ENCODE measurements at places on chromosomes 11 and 22. TPM values are rescaled to one million over a fixed set of nuclear protein-coding genes. Genes with fewer than 3 reads are reported as not detected.

DNA sequence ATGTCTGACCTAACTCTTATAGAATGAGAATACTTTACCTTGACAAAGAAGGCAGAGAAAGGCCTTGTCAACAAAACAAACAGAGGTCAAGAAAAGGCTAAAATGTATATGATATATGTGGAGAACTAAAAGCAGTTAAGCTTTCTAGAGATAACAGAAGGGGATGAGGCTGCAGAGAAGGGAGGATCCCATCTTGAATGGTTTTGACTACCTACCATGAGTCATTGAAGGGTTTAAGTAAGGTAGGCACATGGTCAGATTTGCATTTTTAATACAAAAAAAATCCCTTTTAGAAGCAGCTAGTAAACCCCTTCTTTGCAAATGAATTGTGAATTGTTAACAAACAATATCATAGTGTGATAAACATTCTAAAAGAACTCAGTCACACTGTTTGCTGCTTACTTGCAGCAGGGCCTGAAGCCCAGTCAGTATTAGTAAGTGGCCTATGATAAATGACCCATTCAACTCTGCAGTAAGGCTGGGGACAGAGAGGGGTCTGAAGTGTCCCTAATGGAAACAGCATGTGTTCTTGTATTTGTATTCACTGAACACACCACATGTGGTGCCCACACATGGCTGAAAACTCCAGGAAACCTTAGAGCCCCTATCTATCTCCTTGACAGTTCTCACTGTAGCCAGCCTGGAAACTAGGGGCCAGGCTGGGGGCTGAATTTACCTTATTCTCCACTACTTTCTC is 328.8 kb upstream of the PITPNB start:
- DNase-seq, result no peak
- no peak overlapping the region for H3K4me3 ChIP-seq
- H3K36me3 ChIP-seq, result no peaks in the 10 kb centered on the region
- no peak overlapping the region for H3K27ac ChIP-seq

DNA sequence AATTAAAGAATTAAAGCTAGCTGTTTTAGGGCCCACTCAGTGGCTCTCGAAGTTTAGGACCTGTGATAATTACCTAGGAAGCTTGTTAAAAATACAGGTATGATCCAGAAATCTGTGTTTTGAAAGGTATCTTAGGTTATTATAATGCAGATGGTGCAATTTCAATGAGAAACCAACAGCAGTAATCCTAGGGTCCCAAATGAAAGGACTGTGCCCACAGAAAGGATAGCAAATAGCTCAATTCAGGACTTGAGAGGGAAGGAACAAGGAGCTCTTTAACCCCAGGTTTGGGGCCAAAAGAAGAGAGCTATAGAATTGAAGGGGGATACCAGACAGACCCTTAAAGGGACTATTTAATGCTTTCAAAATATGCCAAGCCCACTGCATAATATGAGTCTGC is 11.7 kb downstream of the MMP20 start:
- H3K4me1 ChIP-seq, result no peaks in the 10 kb centered on the region
- H3K27ac ChIP-seq, result no peak overlapping the region
- H3K36me3 ChIP-seq, result no peaks in the 10 kb centered on the region
- no peaks in the 10 kb centered on the region for H3K27me3 ChIP-seq
- no peak for DNase-seq
- H3K4me3 ChIP-seq, result no peak overlapping the region

DNA sequence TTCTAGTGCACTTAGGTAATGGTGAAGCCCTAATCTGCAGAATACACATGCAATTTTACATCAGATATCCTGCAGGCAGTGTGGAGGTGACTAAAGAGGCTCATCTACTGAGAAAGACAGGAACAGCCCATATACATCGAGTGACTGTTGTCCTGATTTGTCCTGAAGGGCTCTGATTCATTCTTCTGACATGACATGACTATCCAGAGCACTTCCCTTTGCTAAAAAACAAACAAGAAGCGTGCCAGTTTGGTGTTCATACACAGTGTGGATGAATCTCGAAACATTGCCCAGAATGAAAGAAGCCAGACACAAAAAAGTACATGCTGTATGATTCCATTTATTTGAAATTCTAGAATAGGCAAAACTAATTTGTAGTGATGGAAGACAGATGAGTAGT is 48.0 kb upstream of the AMPD3 start:
- DNase-seq, result no peak
- no peak overlapping the region for H3K27ac ChIP-seq
- H3K36me3 ChIP-seq, result no peaks in the 10 kb centered on the region
- H3K4me1 ChIP-seq, result no peaks in the 10 kb centered on the region

- no peaks in the 10 kb centered on the region for H3K36me3 ChIP-seq
- DNase-seq, result no peak
- H3K4me1 ChIP-seq, result no peaks in the 10 kb centered on the region
- H3K4me3 ChIP-seq, result no peak overlapping the region
- H3K27me3 ChIP-seq, result no peaks in the 10 kb centered on the region
- no peak overlapping the region for H3K27ac ChIP-seq
Measured at GRCh38 chr22:35522225-35523149, 18.1 kb upstream of the RASD2 start.

DNA sequence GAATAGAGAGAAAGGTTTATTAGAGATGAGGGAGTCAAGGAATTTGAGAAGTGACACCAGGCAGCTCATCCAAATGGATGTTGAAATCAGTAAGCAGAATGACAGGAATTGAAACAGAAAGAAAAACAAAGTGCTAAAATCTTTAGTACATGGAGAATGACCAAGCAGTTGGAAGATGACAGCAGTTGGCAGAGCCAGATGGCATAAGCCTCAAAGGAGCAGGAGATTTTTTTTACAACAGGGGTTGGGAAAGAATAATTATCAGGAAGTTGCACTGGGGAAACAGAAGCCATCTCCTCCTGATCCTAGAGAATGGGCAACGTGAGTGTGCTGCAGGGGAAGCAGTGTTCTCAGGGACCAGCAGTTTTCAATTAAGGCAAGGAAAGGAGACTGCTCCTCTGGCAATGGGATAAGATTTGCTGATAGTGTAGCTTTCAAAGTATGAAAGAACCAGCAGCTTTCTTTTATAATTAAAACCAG is 28.9 kb downstream of the RAB39A start:
- H3K27ac ChIP-seq, result no peak overlapping the region
- H3K4me1 ChIP-seq, result no peaks in the 10 kb centered on the region
- no peaks in the 10 kb centered on the region for H3K36me3 ChIP-seq
- H3K4me3 ChIP-seq, result no peak overlapping the region
- DNase-seq, result no peak

GRCh38 chr11:7596975-7597391 is 76.3 kb downstream of the CYB5R2 start:
- no peaks in the 10 kb centered on the region for H3K27me3 ChIP-seq
- H3K36me3 ChIP-seq, result no peaks in the 10 kb centered on the region
- peak overlapping the region; percentile 18 for H3K27ac ChIP-seq
- no peaks in the 10 kb centered on the region for H3K4me1 ChIP-seq
- no peak for DNase-seq

- peaks cover 21% of the 10 kb centered on the region for H3K4me1 ChIP-seq
- no peak overlapping the region for H3K4me3 ChIP-seq
- H3K27me3 ChIP-seq, result no peaks in the 10 kb centered on the region
- no peak overlapping the region for H3K27ac ChIP-seq
Measured at GRCh38 chr11:119062779-119063178, 4.8 kb upstream of the VPS11 start.

DNA sequence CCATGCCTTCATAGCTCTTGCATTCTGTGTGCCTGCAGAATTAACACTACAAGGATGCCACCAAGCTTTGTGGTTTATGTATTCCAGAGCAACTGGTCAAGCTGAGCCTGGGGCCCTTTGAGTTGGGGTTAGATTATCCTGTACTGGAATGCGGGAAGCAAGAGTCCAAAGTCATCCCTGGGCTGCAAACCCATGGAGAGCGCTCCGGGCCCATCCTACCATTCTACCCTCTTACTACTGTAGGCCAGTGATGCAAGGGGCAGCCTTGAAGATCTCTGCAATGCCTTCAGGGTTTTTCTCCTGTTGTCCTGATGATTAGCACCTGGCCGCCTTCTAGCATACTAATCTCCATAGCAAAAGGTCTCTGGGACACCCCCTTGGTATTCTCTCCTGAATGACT is 51.3 kb downstream of the TUG1 start:
- H3K27ac ChIP-seq, result no peak overlapping the region
- H3K36me3 ChIP-seq, result no peaks in the 10 kb centered on the region
- H3K4me3 ChIP-seq, result no peak overlapping the region

GRCh38 chr22:27323661-27324060 is 477.9 kb downstream of the MN1 start:
- H3K27ac ChIP-seq, result no peak overlapping the region
- no peaks in the 10 kb centered on the region for H3K4me1 ChIP-seq
- no peaks in the 10 kb centered on the region for H3K36me3 ChIP-seq
- no peak overlapping the region for H3K4me3 ChIP-seq

- peaks cover 29% of the 10 kb centered on the region for H3K4me1 ChIP-seq
- no peak overlapping the region for H3K27ac ChIP-seq
- H3K27me3 ChIP-seq, result peaks cover 32% of the 10 kb centered on the region
- no peak overlapping the region for H3K4me3 ChIP-seq
- DNase-seq, result no peak
Measured at GRCh38 chr11:46240861-46241260, 36.6 kb upstream of the CREB3L1 start.

- DNase-seq, result no peak
- H3K4me1 ChIP-seq, result peaks cover 23% of the 10 kb centered on the region
- H3K27me3 ChIP-seq, result no peaks in the 10 kb centered on the region
- H3K4me3 ChIP-seq, result no peak overlapping the region
Measured at GRCh38 chr11:117815262-117815803, 9.2 kb downstream of the FXYD2 start.

GRCh38 chr22:44555597-44555996 is 57.6 kb upstream of the RTL6 start:
- H3K4me1 ChIP-seq, result no peaks in the 10 kb centered on the region
- H3K27me3 ChIP-seq, result no peaks in the 10 kb centered on the region
- no peaks in the 10 kb centered on the region for H3K36me3 ChIP-seq
- no peak overlapping the region for H3K27ac ChIP-seq
- DNase-seq, result no peak

Gene UPK3A
- total RNA-seq, result 0.47 TPM

Gene CHRDL2
- not detected for total RNA-seq

Gene ADM2
- 1.5 TPM for total RNA-seq

Gene BUD13
- total RNA-seq, result 36.9 TPM

Data from thymus (tissue), 14 donors.